Fibroblast of the conjunctiva (primary cell): ENCODE measurements at places on chromosomes 7 and 10.

DNA sequence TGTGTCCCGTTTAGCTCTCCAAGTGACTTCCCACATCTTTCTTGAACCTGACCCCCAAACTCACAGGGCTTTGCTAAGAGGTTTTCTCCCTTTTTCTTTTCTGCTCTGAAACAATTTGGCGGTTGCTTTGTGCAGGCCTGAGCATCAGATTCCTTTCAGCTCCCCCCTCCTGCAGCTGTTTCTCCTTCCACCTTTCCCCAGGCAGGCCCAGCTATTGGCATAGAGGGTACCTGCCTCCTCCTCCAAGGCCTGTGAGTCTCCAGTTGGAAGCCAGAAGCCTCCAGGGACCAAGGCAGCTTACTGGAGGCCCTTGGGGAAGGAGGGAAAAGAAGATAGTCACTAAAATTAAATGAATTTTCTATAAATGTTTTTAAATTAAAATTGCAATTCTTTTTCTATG is 7.7 kb downstream of the VAX1 start:
- DNase-seq, result no peak

- no peak for DNase-seq
These were observed 15.2 kb downstream of the FGL2 start for GRCh38 chr7:77184463-77184862.

DNA sequence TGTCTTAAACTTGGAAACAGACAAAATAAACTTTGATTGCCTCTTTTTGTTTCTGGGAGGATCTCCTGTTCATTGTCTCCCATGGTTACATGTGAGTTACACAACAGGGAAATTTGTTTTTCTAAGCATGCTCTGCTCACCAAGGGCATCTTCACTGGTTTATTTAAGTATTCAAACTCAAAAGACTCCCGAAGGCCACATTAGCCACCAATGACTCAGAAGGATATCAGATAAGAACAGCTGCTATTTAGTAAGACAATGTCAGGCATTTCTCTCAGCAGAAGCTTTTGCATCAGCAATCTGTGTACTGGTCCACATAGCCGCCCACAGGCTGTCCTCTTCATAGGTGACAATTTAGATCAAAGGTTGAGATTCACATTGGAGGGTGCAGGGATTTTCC is 19.3 kb downstream of the OR6B1 start:
- DNase-seq, result peak; percentile 26

- no peak for DNase-seq
These were observed 11.4 kb downstream of the BHLHA15 start for GRCh38 chr7:98222533-98223195.

- DNase-seq, result no peak
These were observed 112.4 kb upstream of the PPP2R2D start for GRCh38 chr10:131788386-131788785.

DNA sequence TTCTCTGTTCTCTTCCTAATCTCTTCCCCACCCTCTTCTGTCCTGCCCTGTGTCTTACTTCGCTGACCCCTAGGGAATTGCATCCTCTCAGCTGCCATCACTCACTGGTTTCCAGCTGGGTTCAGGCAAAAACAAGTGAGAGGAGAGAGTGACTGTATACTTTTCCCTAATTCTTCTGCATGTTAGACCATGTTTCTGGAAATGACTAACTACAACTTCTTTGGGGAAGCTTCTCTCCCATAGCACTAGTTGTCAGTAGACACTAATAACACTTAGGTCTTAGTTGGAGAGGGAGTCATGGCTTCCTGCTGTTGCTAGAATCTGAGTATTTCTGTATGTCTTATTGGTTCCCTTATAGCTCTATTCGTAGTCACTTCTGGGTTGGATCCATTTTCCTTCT is 299.0 kb upstream of the FZD1 start:
- DNase-seq, result no peak

- peak; percentile 64 for DNase-seq
These were observed 128.5 kb upstream of the COL1A2 start for GRCh38 chr7:94266238-94266644.

DNA sequence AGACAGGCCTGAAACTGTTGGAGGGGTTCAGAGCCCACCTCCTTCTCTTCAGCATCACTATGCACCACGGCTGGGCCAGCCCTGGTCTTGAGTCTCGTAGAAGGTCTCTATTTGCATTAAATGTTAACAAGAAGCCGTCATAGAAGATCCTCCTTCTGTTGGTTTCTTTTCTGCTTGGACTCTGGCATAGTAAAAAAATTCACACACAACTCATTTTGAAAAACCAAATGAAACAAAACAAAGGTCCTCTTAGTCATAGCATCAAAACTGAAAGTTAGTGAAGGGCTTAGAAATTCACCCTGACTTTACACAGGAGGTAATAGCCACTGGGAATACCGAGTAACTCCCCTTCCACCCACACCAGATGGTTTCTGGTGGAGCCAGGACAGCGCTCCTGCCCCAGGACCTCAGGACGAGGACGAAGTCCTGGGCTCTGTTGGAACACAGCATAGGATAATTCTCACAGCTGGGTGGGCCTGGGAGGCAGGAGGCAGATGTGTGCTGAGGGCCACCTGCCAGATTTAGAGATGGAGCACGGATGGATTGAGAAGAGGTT is 248.4 kb upstream of the KLF6 start:
- no peak for DNase-seq

DNA sequence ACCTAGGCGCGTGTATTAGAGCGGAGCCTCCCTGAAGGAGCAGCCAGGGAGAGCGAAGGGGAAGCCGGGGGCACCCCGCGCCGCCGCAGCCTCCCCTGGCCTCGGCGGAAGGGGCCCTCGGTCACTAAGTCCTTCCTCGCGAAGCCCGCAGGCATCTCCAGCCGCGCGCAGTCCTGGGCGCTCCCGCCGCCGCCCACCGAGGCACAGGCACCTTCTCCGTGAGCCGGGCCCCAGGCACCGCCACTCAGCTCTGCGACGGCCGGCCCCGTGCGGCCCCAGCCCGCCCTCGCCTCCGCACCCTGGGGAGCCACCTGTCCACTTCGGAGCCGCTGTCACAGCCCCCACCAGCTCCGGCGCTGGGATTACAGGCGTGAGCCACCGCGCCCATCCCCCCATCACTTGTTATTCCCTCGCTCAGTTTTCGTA is 80.8 kb downstream of the ZNF467 start:
- DNase-seq, result no peak

DNA sequence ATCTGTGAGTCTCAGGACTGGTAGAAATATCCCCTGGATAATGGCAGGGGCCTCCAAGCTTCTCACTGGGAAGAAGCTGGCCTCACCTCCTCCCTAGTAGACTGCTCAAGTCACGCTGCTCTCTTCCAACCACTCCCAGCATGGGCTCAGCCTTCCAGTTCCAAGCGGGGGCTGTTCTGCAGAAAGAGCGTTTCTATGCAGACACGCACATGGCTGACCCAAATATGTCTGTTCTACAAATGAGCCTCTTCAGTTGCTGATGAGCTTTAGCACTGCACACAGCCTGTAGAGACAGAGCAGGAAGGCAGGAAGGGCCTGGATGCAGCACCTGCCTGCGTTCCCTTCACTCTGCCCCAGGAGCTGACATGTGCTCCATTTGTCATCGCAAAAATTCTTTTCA is 523.9 kb upstream of the MGMT start:
- DNase-seq, result no peak
